Activated CD8-positive, alpha-beta T cell treated with anti-CD3 and anti-CD28 coated beads, Interleukin-2, amount 10 ng/mL, durations not matched to agents 7 days and 5 days (primary cell): ENCODE measurements at places on chromosomes 1 and 21. TPM values are rescaled to one million over a fixed set of nuclear protein-coding genes. Genes with fewer than 3 reads are reported as not detected.

DNA sequence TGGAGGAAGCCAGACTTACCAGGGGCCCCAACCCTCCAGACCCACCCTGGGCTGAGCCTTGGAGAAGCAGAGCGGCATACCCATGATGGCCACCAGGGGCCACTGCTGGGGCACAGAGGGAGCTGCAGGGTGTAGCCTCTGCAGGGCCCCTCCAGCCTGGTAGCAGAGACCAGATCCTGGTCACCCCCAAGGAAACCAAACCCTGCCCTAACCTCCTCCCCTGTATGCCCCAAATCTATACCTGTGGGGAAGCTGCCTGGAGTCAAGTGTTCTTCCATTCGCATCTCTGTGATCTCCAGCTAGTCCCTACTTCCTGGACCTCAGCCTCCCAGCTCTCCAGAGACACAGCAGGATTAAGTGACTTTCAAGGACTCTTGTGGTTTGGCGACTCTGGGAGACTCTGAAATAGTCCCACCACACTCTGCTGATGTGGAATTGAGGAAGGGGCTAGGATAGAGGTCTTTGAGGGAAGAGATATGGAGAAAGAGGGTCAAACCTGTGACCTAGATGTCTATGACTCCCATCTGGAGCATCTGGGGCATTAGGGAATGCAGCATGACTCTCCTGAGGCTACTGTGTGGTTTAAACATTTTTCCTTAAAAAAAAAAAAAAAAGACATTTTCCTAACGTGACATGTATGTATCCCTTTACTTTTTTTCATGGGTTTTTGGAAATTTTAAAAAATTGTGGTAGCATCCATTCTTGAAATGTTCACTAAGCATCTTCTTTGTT, 119.2 kb upstream of the IPO9 start:
- no peaks in the 10 kb centered on the region for H3K27me3 ChIP-seq
- DNase-seq: peak; percentile 70
- no peaks in the 10 kb centered on the region for H3K4me1 ChIP-seq
- no peak overlapping the region for H3K4me3 ChIP-seq
- H3K36me3 ChIP-seq: no peaks in the 10 kb centered on the region

DNA sequence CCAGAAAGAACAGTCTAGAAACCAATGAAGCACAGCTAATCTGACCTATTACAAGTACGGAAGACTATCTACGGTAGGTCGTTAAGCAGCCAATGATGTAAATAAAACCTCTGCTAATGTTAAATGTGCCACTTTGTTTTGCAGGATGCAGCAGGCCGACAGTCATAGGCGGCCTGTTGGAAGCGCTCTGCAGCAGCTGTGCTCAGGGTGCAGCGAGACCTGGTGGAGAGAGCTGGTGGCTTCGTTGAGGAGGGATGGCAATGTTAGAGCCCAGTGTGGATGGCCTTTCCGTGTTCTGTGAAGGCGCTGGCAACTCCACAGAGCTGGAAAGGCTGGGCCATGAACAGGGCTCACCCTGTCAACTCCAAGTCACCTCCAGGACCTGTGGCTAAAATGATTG, 87.3 kb downstream of the PCP4 start:
- no peak for DNase-seq
- H3K4me3 ChIP-seq: no peak overlapping the region
- no peaks in the 10 kb centered on the region for H3K4me1 ChIP-seq
- H3K36me3 ChIP-seq: no peaks in the 10 kb centered on the region
- H3K27ac ChIP-seq: no peak overlapping the region

DNA sequence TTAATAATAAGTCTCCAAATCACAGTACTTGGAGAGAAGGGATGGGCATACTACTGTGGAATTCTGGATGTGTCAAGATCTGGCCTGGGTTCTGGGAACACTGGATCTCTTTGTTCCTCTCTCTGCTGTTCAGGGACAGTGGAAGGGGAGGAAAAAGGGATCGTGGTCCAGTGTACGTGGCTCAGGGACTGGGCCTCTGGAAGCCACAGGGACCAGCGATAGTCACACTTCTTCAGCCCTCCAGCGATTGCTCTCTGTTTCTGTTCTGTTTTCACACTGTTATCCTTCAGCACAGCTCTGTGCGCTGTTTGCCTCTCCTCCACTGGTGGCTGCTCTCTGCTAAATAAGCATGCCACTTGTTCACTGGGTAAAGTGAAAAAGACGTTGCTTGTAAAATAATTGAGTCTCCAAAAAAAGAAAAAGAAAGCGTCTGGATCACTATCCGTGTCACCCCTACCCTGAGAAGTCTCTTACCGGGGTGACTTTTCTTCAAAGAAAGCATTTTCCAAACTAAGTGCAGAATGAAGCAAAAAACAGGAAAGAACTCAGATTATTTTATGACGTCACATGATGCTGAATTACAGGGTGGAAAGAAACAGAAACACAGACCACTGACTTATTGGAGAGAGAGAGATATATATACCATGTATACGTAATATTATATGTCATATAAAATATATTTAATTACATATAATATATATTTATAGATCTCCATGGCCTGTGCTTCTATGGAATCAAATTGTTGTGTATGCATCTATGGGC, 279.4 kb downstream of the RGS7 start:
- no peak for DNase-seq
- H3K27ac ChIP-seq: no peak overlapping the region
- no peaks in the 10 kb centered on the region for H3K36me3 ChIP-seq
- no peak overlapping the region for H3K4me3 ChIP-seq
- H3K27me3 ChIP-seq: no peaks in the 10 kb centered on the region

DNA sequence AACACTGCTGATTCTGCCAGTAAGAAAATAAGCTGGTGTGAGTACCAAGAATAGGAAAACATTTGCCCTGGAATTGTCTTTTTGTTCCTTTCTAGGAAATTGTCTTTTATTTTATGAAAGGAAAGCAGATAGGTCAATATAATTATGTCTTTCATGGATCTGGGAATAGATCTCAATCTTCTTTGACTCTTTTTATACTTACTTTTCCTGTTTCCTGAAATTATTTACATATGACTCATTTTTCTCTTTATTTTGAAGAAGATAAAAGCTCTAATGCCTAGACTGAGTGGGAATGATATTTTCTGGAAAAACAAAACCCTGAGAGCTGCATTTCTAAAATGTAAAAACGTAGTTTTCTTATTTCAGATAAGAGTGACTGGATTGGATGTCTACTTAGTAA, 100.1 kb downstream of the MAN1A2 start:
- no peak overlapping the region for H3K4me3 ChIP-seq
- no peaks in the 10 kb centered on the region for H3K27me3 ChIP-seq
- peaks cover 26% of the 10 kb centered on the region for H3K36me3 ChIP-seq
- no peak overlapping the region for H3K27ac ChIP-seq
- no peaks in the 10 kb centered on the region for H3K4me1 ChIP-seq

- DNase-seq: no peak
- H3K4me3 ChIP-seq: no peak overlapping the region
- H3K36me3 ChIP-seq: peaks cover 62% of the 10 kb centered on the region
- H3K27me3 ChIP-seq: no peaks in the 10 kb centered on the region
- H3K27ac ChIP-seq: no peak overlapping the region
Observed at GRCh38 chr21:34166468-34166867, 93.1 kb downstream of the MRPS6 start.

- H3K27ac ChIP-seq: no peak overlapping the region
- no peak overlapping the region for H3K4me3 ChIP-seq
- H3K4me1 ChIP-seq: no peaks in the 10 kb centered on the region
Observed at GRCh38 chr21:33393348-33393747, 9.9 kb upstream of the IFNGR2 start.

DNA sequence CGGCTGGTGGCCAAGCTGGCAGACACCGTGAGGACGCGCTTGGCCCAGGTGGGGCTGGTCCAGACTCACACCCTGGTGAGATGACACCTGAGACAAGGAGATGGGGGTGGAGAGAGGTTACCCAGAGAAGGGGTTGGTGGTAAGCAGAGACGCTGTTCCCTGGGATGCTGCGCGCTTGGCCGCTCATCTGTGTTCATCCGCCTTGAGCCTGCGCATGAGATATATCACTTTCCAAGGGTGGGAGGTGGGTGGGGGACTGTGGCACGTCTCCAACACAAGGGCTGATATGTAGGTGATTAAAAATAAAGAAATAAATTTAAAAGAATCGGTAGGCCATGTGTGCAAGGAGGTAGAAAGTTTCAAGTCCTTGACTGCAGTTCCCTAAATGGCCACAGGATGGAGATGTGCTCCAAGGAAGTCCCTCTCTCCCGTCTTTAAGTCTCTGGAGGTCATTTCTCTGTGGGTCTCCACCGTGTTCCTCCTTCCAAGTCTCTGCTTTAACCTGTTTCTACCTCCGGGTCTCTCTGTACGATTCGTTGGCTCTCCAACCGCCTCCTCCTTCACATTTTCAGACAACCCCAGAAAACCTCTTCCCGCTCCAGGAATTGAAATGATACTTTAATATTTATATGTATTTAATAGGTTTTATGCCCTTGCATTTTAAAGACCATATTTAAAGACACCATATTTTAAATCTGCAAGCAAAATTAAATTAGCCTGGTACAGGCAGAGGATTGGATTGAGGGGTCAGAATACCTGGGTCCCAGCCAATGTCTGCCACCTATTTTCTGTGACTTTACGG, 4.5 kb downstream of the TTC24 start:
- H3K4me1 ChIP-seq: peaks cover 39% of the 10 kb centered on the region
- peak overlapping the region; percentile 86 for H3K4me3 ChIP-seq
- H3K27me3 ChIP-seq: no peaks in the 10 kb centered on the region
- peak overlapping the region; percentile 93 for H3K27ac ChIP-seq
- H3K36me3 ChIP-seq: peaks cover 23% of the 10 kb centered on the region
- peak; percentile 88 for DNase-seq

Gene GUCA2A
- not detected for total RNA-seq

Gene CGN
- total RNA-seq: 0.82 TPM
